NCI-H82 (cell line): ENCODE measurements at places on chromosomes 7 and 10.

DNA sequence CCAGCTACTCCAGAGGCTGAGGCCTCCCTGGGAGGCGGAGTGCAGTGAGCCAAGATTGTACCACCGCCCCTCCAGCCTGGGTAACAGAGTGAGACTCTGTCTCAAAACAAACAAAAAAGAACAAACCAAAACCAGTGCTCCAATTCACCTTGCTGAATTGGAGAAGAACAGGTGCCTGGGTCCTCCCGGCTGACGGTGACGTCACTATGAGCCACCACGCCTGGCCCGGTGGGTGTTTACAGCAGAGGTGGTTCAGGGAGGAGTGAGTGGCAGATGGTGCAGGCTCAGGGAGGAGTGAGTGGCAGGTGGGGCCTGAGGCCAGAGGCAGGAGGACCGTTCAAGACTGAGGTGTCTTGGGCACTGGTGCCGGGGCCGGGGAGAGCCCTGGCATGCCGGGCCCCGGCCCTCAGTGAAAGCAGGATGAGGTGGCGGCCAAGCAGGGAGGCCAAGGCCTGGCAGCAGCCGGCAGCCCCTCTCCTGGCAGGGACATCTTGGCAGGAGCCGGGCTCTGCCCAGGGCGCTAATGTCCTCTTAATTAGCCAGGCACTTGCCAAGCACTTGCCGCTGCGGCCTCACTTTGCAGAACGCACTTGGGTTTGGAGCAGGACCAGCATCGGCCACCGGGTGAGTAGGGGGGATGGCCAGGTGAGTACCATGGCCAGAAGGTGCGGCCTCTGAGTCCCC is 162.8 kb upstream of the TNRC18 start:
- DNase-seq: peak; percentile 83

GRCh38 chr7:33500703-33501701 is 371.6 kb downstream of the BBS9 start:
- no peak for DNase-seq

DNA sequence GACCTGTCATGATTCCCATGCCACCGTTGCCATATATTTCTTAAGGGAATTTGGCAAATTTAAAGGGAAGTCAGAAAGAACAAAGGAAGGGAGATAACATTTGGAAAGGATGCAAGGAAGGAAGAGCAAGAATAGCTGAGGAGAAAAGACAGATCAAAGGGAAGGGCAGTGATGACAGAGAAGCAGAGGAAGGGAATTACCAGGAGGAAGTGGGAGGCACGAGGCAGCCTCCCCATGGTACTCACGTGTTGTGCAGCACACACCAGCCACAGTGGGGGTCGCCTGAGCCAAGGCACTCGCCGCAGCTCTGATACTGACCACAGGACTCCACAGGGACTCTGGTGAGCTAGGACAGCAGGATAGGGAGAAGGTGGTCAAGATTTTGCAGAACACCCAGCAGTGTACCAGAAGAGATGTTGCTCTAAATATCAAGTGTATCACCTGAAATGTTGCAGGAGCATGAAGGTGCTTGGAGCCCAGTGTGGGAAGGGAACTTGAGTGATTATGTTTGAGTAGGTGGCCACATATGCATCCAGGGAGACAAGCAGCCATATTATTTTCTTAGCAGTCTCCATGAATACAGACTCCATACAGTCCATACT is 335.3 kb downstream of the PLXNA4 start:
- DNase-seq: no peak

DNA sequence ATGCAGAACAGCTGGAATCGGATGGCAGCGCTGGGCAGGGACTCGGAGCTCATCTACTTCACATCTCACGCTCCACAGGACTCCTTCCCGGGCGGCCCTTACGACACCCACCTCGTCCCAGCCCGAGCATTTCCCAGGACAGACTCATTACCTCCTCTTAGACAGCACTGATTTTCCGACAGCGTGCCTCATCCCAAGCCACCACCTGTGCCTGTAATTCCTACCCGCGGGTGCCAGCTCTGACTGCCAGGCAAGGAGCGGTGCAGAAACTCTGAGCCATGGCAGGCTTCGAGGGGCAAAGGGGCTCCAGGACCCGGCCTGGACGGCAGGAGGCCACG is 25.6 kb downstream of the GPER1 start:
- DNase-seq: no peak

DNA sequence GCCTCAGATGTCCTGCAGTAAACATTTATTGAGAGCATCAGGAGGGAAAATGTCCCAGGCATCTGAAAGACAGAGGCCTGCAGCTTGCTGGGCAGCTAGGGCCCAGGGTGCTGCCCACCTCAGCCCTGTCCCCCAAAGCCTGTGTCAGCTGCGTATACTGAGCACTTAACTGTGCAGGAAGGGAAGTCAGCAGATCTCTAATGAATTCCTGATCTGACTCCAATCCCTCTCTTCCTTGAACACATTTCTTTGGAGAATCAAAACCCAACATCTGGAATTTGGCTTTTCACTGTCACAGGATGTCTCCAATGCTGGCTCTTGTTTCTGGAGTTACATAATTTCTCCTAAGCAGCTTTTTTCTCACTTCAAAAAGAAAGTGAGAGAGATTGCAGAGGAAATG is 364.7 kb upstream of the NFE2L3 start:
- DNase-seq: peak; percentile 19

DNA sequence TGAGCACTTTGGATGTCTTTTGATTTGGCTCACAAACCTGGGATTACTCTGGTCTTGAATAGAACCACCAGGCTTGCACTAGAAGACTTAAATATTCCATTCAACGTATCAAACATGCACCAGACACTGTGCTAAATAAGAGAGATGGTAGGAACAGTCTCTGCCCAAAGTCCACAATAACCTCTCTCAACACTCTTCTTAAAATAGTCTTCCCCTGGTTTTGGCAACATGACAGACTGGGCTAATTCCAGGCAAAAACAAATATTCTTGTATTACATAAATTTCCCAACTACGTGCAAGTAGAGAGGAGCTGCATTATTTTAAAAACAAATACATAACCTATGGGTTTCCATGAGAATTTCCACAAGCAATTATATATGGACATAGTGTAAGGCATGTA is 64.8 kb upstream of the PAPSS2 start:
- DNase-seq: no peak

GRCh38 chr10:33332183-33333065 is 2.0 kb downstream of the NRP1 start:
- peak; percentile 14 for DNase-seq

GRCh38 chr7:84060760-84061261 is 133.8 kb downstream of the SEMA3A start:
- DNase-seq: no peak

GRCh38 chr10:14879124-14879927 is 660 bp downstream of the SUV39H2 start:
- peak; percentile 45 for DNase-seq
